ENCODE measurements at places on chromosomes 2 and 18.
A peak's percentile ranks its signal among the peaks of the same experiment; 100 is the strongest.

DNA sequence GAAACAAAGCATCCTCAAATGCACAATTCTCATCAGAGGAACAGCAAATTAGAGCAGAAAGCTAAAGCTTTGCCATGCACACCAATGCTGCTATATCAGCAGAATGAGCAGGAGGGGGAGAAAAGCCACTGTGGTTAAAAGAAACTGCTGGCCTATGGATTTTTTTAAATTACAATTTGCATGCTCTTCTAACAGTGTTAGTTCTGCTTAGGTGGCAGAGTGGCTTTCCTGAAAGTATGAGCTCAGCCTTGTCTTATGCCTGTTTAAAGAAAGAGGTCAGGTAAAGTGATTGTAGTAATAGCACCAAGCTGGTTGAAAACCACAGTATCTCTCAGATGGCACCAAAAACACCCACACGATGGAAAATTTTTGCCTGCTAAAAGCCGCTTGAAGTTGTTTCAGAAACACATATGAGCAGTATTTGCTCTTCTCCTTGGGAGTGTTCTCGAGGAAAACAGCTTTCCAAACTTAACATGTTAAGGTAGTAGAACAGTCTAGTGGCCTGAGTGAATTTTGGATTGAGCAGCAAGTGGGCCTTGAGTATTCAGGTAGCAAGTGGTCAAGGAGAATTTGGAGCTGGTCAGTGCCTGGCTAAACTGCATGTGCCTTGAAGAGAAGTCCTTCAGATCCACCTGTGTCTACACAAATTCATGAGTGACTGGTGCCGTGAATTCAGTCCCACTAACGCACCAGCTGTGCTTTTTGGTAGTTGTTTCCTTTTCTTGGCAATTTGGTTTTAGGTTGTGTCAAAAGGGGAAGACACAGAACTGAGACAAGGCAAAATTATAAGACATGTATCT, 19.6 kb upstream of the NDUFV2 start:
- no peak for DNase-seq

GRCh38 chr2:58971511-58972360, 730.6 kb upstream of the FANCL start:
- DNase-seq, result no peak

DNA sequence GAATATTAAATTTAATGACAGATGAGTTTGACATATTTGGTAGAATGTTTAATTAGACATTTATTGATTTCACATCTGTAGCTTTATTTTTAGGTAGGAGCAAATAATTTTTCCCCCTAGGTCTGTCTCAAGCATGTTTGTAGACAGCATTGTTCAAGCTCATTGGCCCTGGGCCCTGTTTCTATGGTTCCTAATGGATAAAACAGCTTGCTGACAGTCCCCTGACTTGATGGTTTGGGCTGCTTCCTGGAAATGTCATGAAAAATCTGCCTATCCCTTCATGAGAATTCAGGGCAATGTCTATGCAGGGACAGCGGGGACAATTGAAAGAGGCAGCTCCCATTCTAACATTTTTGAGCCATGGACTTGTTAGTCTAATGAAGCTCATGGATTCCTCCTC, 14.6 kb upstream of the MEP1B start:
- DNase-seq, result peak; percentile 9

GRCh38 chr18:58955001-58955400, 90.3 kb downstream of the ZNF532 start:
- no peak for DNase-seq

DNA sequence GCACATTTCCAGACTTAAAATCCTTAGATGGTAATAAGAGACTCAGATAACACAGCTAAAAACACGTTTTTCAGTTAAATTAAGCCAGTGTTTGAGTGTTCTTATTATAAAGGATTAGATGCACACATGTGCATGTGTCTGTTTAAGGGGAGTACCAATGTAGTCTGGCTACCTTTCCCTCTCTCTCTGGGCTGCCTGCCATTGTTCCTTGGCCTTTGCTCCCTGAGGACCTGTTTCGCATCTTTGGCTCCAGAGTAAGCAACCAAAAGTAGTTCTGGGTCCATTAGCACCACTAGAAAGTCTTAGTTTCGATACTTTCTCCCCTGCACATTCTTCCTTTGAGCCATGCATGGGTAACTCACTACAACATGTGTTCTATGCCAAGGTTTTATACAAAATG, 228.3 kb downstream of the TPGS2 start:
- DNase-seq, result no peak

- no peak for DNase-seq
These were observed 92.1 kb upstream of the CREB1 start for GRCh38 chr2:207437524-207438143.

DNA sequence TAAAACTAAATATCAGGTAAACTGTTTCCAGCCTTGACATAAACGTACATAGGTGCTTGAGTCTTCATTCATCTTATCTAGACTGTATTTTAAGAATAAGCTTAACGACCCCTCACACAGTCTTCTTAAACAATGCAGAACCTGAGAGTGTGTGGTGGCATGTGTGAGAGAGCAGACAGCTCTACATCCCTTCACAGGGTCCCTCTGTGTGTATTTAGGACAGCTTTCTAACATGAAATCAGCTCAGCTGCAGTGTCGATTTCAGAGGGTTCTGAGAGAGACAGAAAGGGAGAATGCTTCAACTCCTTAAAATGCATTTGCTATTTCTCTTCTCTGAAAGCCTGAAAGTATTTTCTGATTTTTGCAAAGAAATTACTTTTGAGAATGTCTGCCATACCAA, 185.2 kb downstream of the GRB14 start:
- DNase-seq, result no peak

GRCh38 chr2:233235977-233236376, 15.5 kb upstream of the ATG16L1 start:
- no peak for DNase-seq

- no peak for DNase-seq
These were observed 11.0 kb upstream of the RALB start for GRCh38 chr2:120241684-120242083.

GRCh38 chr18:69935319-69936190, 12.1 kb downstream of the CD226 start:
- DNase-seq, result no peak

DNA sequence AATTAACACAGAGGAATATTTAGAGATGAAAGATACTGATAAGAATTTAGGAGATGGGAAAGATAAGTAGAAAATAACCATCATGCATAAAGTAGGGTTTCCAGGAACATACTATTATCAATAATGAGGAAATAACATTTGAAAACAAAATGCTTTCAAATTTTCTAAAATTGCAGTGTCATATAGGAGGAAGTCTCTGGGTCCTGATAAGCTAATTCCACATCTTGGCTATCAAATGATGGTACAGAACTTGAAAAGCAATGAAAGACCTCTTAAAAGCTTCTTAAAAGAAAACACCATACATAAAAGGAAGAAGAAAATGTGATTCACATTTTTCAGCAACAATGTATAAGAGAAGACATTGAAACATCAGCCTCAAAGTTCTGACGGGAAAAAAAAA, 1024.8 kb downstream of the TSN start:
- no peak for DNase-seq

DNA sequence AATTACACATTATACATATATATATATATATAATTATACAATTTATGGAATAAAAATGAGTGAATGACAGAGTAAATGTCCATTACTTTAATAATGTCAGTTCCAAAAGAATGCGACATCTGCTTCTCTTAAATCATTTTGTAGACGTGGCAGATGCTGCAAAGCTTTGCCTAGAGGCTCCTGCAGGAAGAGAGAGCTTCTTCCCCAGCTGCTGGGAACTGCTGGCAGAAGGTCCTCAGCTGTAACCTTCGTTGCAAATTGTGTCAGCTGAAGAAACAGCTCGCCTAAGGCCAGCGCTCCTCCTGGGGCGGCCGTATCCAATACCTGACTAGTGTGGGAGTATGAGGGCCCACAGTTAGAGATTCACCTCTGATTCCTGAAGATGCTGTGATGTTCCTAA, 9.6 kb upstream of the THNSL2 start:
- DNase-seq, result no peak

DNA sequence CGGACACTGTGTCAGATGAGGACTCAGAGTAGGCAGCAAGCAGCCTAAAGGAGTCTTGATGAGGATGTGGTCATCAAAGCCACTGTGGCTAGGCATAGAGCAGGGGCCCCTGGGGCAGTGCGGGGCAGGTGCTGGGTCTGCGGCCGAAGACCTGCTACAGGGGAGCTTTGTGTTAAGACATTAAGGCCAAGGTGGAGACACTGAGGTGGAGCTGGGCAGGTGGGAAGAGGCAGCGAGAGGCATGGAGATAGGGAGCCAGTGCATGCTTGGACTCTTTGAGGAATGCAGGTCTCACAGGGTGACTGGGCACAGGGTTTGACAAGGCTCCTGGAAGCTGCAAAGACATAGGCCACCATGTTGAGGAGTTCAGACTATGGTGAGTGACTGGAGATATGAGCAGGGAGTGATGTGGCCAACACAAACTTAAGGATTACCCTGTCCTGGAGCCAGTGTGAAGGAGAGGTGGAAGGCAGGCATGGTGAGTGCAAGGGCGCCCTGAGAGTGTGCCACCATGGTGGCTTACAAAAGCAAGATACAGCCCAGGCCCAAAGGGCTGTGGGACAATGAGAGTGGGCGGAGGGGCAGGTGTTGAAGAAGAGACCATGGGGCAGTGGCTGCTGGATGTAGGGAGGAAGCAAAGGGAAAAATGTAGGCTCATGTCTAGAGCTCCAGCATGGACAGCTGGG, 450.9 kb upstream of the HS6ST1 start:
- no peak for DNase-seq

- DNase-seq, result no peak
These were observed 14.8 kb downstream of the MBD2 start for GRCh38 chr18:54209471-54210180.

- DNase-seq, result no peak
These were observed 125.9 kb upstream of the RNF152 start for GRCh38 chr18:62018759-62019041.

GRCh38 chr2:135952891-135953290, 32.5 kb downstream of the DARS1 start:
- DNase-seq, result no peak

DNA sequence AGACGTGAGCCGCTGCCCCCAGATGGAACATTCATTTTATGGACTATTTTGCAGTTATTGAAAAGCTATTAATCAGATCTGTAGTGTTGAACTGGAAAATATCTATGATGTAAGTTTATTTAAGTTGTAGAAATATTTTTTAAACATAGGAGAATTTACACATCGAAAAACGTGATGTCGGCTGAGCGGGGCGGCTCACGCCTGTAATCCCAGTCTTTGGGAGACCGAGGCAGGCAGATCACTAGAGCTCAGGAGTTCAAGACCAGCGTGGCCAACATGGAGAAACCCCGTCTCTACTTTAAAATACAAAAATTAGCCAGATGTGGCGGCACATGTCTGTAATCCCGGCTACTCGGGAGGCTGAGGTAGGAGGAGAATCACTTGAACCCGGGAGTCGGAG, 2.0 kb upstream of the TIA1 start:
- DNase-seq, result no peak

- DNase-seq, result no peak
These were observed 1.6 kb downstream of the PDCD1 start for GRCh38 chr2:241857041-241857541.

DNA sequence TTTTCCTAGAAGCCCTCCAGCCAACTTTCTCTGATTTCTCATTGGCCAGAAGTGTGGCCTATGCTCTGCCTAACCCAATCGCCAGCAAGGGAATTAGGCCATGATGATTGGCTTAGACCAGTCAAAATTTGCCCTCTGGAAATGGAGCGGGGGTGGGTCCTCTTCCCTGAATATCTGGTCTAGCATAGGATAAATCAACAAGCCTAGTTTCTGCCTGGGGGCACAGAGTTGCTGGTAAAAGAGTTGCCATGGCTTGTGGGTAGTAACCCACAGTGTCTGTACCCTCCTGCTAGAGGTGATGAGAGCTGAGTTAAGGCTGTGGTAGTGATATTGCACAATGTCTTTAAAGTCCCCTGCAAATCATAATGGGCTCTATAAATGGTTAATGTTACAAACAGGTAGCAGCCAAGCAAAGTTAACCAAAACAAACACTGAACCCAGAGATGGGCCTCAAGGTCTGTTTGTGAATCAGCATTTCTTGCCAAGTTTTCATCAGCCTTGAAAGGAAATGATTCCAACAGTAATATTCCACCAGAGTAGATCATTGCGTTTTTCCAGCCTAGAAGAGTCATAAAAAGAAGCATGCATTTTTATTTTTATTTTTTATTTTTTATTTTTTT, 19.3 kb downstream of the GALM start:
- no peak for DNase-seq

DNA sequence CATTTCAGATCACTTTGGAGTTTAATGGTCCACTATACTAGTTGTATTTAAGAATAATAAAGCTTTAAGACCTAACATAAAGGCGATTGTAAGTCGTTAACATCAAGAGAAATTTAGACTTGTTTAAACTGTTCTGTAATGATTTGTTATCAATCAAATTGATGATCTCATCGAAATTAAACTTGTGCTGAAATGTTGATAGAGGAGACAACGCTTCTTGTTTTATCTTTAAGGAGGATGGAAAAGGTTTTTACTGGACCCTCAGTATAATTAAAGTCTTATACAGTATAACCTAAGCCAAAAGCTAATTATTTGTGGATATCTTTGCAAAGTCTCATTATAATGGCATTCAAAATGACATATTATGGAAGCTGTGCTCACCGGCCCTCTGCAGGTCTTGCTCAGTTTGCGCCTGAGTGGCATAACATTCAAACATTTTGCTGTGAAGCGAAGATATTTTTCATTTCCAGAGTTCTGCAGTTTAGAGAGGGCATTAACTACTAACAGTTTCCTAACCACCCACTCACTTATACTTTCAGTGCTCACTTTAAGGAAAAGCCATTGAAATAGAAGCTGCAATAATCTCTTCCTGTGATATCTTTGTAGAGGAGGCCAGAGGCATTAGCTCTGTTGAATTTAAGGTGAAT, 1.4 kb upstream of the SERTAD2 start:
- no peak for DNase-seq

DNA sequence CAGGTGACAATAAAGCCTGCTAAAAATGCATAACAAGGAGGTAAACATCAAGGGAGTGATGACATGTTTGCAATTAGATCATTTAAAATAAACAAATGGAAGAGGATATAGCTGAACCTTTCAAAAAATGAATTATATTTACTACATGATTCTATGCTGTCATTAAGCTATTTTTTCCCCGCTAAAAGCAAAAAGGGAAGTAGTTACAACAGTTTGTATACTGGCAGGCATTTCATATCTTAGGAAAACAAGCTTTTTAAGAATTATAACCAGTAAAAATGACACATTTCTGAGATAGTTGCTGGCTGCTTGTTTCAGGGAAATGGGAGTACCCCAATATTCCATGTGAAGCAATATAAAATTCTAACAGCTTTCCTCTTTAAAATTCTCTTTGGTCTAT, 89.1 kb upstream of the ITGB6 start:
- DNase-seq, result no peak

DNA sequence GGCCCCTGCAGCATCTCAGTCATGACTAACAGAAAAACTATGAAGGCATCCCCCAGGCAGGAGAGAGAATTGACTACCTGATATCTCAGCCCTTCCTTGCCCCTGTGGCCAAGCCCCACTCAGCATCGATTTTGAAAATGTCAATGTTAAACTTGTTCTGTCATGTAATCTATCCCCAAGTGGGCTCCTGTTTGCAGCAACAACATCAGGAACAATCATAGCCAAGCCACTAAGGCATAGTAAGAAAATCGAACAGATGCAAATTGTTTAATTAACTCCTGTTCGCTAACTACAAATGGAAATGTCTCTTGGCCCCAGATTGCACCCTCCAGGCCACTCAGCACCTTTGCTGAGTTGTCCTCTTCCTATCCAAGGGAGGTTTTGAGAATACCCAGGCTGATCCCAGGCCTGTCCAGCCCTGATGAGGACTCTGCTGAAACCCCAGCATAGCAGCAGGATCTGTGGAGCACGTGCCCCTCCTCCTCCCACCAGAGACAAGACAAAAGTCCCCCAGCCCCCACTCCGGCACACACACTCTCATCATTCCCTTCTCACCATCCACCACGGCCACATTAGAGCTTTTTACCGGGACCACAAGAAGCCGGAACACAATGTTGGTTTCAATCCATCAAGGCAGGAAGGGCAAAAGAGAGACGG, 150.1 kb downstream of the TNS1 start:
- DNase-seq, result no peak
